ENCODE measurements at places on chromosomes 11 and 22.
A peak's percentile ranks its signal among the peaks of the same experiment; 100 is the strongest.

GRCh38 chr22:29290061-29290460, 16.4 kb upstream of the GAS2L1 start:
- DNase-seq: no peak

DNA sequence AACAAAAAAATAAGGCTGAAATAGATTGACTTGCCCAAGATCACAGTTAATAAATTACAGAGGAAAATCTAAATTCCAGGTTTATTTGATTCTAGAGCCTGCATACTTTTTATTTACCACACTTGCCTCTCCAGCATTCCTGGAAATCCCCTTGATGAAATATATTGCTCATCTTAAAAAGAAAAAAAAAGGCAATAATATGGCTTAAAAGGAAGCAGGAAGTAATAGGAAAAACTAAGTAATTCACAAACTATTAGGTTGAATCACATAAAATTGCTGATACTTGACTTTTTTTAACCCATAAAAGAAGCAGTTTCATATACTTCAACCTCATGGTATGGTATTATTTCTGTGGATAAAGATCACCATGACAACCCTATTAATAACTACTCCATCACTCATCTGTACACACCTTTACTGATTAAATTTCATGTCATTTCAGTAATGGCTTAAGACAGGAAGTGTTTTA, 52.9 kb downstream of the COPB1 start:
- DNase-seq: peak; percentile 19

DNA sequence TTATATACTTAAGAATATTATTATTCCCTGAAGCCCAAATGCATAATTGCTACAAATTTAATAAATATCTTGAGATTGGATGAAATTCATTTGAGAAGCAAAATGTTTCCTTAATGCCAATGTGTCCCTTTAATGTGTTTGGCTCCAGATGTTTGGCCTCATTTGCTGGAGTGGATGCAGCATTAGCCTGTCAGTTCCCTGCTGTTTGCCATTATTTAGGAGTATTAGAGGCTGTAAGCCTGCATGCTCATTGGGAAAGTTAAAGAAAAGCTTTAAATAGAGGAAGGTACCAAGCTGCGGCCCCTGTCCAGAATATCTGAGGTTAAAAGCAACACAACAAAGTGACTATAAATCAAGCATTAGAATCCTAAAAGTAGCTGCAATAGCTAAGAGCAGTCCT, 54.8 kb upstream of the PITPNB start:
- no peak for DNase-seq

DNA sequence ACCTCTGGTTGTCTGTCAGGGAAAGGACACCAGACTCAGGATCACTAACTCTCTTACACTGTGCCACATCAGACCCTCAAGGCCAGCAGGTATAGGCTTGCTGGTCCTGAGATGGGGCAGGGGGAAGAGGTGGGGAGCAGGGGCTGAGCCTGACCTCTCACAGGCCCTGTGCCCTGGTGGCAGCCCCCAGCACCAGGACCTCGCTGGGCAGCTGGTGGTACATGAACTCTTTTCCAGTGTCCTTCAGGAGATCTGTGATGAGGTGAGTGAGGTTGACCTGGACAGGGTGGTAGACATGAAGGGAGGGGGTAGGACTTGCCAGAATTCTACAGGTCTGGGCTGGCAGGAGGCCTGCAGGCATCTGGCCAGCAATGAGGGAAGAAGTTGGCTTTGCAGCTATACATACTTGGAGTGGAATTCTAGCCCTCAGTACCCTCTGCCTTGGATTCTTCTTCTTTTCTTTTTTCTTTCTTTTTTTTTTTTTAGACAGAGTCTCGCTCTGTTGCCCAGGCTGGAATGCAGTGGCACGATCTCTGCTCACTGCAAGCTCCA, 1.4 kb downstream of the NUDT22 start:
- no peak for DNase-seq

DNA sequence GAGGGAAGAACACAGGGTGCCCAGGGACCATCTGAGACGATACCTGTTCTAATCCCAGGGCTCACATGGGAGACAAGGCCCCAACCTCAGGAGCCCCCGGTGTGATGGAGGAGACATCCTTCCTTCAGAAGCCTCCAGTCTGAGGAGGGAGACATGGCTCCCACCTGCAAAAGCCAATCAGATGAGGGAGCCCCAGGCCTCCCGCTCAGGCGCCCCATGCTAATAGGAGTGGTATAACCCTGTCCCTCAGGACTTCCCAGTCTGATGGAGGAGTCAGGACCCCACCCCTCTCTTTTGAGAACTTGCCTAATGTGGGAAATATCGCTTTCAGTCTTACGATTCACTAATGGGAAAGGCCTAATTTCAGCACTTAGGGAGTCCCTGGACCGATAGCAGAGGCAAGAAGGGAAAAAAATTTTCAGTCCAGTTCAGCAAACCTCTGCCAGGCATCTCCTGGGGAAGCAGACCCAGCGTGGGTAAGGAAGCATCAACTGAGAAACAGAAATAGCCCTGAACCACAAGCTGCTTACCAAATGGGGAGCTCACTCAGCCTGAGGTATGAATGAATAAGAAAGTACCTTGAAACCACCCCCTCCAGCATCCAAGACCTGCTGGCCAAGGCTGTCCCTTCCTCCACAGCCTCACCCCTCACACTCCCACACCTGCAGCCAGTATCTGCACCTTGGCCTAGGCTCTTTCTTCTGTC, 5.9 kb downstream of the ARRB1 start:
- peak; percentile 63 for DNase-seq

DNA sequence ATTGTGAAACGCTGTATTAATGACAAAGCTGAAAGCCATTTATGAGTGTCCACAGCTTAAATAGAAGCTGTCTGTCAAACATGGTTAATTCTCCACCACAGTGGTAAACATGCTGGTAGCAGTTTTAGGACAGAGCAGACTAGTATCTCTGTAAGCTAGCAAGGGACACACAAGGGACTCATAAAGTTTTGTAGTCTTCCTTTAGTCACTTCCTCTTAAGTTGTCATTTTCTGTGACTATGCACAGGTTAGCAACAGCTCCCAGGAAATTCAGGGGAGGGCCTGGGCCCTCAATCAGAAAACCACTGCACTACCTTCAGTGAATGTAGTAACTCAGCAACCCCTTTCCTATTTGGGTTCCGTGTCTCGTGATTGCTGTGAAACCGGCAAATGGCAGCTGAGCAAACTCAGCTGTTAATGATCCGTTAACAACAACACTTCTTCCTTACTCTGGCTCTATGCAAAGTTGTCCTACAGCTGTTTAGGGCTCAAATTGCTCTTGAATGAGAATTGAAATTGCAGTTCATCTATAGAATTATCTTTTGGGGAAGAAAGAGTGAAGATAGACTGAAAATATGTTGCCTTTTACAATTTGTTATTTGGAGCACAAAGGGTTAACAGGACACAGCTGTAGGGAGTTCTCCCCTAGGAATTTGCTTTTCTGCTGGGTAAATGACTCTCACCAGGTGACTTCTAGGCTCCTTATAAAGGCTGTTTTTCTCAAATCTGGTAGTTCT, at the start of gene MMP26:
MMP26 (plus strand) TSS at position 731 of the 736 bp plus-strand sequence.
- no peak for DNase-seq

- no peak for DNase-seq
Measured at GRCh38 chr11:126393143-126393542, 37.7 kb downstream of the ST3GAL4 start.

DNA sequence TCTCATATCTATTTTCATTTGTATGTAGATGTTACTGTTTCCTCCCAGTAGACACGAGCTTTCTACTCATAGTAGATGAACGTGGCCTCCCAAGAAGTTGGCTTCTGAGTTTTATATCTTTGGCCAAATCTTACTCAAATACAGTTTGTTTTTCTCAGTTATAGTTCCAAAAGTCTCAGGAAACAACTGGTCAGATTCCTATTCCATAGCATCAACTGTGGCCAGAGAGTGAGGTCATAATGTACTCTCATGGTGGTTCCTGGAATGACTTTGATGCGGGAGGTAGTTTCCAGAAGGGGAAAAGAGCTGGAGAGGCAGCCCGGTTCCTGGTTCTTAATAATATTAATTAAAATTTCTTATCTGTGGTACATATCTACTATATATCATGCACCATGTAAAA, 77.3 kb downstream of the SLC17A6 start:
- no peak for DNase-seq

GRCh38 chr11:76672431-76673175, 2.1 kb upstream of the LRRC32 start:
- peak; percentile 77 for DNase-seq

GRCh38 chr11:126707498-126707897, 293.1 kb downstream of the KIRREL3 start:
- DNase-seq: no peak

- DNase-seq: no peak
Measured at GRCh38 chr11:25483915-25484635, 847.9 kb upstream of the ANO3 start.

GRCh38 chr22:22169923-22170322, 74.7 kb upstream of the VPREB1 start:
- DNase-seq: no peak

DNA sequence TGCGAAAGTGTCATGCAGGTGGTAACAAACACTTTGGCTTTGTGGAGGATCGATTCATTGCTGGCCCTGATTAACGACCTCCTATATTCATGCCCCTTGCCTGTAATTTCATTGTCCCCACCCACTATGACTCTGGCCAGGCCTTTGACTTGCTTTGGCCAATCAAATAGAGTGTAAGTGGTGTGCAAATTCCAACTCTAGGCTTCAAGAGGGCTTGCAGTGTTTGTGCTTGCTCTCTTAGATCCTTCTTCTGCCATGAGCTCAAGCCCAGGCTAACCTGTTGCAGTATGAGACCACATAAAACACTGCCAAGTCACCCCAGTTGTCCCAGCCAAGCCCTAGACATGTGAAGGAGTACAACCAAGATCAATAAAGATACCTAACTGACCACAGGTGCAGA, 48.0 kb downstream of the RCN1 start:
- no peak for DNase-seq

DNA sequence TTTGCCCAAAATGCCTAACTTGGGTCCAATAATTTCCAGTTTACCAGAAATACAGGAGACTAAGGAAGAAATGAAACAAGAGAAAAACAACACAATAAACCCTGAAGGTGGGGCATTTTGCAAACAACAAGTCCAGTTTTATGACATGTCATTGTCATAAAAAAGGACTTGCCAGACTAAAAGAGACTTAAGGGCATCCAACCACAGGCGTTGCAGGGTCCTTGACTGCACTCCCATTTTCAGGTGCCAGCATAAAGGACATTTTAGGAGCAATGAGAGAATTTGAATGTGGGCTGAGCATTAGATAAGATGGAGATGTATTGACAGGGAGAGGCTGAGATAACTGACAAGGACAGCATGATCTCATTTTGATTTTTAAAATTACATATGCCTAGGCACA, 28.1 kb upstream of the DAGLA start:
- DNase-seq: no peak

DNA sequence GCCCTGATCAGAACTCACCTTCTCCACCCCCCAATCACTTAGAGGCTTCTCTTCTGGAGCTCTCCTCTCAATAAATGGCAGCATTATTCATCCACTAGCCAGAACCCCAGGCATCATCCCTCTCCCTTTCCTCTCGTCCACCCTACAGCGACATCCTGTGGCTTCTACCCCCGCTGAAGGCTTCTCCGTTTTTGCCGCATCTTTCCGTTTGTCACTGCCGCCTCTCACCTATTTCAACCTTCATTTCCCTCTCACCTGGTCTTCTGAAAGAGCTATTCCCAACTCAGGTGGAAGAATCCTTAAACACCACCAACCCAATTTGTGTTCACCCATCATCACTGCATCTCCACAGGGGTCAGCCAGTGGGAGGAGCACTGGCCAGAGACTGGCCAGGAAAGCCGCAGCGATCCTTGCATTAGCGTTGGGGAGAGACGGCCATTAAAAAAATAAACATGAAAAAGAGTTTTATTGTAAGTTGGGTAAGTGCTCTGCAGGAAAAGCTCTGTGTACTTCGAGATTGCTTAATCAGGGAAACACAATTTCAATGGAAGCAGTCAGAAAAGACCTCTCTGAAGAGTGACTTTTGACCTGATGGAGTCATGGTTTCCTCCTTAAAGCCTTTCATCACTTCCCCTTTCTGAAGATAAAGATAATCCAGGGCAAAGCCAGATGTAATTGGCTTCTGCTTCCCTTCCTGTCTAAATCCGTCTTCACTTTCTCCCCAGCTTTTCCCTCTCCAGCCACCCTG, 36.7 kb downstream of the SPATA19 start:
- no peak for DNase-seq

DNA sequence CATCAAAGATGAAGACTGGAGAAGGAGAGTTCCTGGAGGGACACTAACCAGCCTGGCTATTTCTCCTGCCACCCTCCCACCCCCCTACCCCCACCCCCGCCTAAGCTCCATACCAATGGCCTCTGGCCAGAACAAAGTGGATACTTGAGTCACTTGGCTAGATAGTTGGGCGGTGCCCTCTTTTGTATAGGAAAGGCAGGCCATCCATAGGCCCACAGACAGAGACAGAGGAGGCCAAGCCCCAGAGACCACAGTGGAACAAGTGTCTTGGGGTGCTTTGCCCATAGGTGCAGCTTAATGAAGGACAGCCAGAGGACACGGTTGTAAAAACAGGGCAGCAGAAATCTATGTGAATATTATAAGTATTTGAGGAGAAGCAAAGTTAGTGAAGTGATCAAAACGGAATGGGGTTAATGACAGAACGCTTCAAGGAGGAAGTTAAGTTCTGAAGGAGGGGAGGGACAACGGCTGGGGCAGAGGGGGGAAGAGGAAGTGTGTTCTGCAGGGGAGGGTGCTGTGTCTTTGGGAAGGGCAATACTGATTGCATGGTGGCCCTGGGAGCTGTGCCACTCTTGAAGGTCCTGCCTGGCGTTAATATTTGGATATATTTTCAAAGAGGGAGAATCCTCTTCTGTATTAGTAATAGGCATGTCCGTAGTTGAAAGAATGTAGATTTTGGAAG, 32.7 kb downstream of the FLI1 start:
- peak; percentile 38 for DNase-seq

DNA sequence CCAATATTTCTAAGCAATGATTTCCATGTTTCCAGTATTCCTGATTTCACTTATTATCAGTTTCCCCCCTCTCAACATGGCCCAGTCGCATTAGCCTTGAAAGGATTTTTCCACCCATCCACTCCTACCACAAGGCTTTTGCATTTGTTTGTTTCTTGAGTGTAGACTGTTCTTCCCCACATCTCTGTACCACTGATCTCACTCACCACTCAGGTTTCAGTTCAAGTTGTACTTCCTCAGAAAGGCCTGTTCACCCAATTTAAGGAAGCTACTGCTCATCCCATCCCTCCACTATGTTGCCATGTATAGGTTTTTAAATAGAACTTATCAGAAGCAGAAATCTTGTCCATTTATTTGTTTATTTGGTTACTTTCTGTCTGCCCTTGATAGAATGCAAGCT, 472.3 kb downstream of the FAM181B start:
- DNase-seq: no peak

Data from GM13977 (cell line).